ENCODE measurements at places on chromosomes 5 and 9. TPM values are rescaled to one million over a fixed set of nuclear protein-coding genes. Genes with fewer than 3 reads are reported as not detected.

The PCDHA10 gene
- total RNA-seq, result 0.69 TPM

- no peaks in the 10 kb centered on the region for H3K4me1 ChIP-seq
- H3K4me3 ChIP-seq, result no peak overlapping the region
- peaks cover 11% of the 10 kb centered on the region for H3K36me3 ChIP-seq
- no peak for DNase-seq
Measured at GRCh38 chr5:80747922-80748321, 93.1 kb upstream of the DHFR start.

DNA sequence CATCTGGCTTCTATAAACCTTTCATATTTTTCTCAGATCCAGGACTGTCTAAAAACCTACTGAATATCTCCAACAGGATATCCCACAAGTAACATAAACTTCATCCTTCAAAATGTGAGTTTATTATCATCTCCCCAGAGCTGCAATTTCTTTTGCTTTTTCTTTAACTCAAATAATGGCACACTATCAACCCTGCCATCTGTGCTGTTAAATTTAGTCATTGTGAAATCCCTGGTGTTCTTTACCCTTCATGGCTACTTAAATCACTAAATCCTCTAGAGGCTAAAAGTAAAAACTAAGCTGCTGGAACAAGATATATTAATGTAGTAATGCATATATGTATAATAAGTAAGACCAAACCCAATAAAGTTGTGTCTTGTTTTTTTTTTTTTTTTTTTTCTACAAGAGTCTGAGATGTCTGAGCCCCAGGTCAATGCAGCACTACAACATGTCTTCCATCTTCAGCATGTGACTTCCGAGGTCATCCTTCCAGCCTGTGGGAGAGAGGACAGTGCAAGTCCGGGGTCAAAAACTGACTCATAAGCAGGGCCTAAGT is 362.9 kb downstream of the ADGRV1 start:
- H3K27me3 ChIP-seq, result no peaks in the 10 kb centered on the region
- H3K27ac ChIP-seq, result no peak overlapping the region
- no peak for DNase-seq
- no peaks in the 10 kb centered on the region for H3K4me1 ChIP-seq

DNA sequence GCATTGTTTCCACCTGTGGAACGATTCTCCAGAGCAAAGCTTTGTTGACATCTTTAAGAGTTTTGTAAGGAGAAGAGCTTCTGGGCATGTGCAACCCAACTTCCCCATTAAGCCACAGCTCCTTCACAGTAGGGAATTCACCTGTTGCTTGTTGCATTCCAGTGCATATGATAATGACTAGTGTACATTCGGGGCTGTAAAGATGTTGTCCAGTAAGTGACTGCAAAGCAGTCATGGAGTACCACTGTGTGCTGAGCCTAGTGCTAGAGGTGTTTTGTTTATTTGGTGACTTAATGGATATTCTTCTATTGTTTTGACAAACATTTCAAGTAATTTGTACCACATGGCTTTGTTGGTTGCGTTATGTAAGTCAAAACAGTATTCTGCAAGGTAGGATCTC is 12.8 kb downstream of the UGCG start:
- H3K4me3 ChIP-seq, result no peak overlapping the region
- H3K4me1 ChIP-seq, result no peaks in the 10 kb centered on the region
- DNase-seq, result no peak
- no peaks in the 10 kb centered on the region for H3K27me3 ChIP-seq
- H3K27ac ChIP-seq, result no peak overlapping the region

DNA sequence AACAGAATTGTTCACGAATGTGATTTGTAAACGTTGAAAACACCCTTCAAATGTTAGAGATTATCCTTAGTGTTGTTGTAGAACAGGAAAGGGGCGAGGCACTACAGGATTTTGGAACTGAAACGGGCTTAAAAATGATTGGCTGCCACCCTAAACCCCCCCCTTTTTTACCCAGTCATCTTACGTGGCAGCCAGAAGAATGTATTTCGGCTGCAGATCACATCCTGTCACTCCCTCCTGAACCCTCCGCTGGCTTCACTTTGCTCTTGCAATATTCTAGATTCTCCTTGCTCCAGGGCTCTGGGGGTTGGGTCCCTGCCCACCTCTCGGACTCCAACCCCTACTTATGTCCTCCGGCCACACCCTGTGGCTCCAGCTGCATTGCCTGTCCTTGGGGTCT is 13.9 kb upstream of the UNC5A start:
- no peak overlapping the region for H3K27ac ChIP-seq
- DNase-seq, result no peak
- no peaks in the 10 kb centered on the region for H3K27me3 ChIP-seq
- H3K4me3 ChIP-seq, result no peak overlapping the region
- no peaks in the 10 kb centered on the region for H3K4me1 ChIP-seq

DNA sequence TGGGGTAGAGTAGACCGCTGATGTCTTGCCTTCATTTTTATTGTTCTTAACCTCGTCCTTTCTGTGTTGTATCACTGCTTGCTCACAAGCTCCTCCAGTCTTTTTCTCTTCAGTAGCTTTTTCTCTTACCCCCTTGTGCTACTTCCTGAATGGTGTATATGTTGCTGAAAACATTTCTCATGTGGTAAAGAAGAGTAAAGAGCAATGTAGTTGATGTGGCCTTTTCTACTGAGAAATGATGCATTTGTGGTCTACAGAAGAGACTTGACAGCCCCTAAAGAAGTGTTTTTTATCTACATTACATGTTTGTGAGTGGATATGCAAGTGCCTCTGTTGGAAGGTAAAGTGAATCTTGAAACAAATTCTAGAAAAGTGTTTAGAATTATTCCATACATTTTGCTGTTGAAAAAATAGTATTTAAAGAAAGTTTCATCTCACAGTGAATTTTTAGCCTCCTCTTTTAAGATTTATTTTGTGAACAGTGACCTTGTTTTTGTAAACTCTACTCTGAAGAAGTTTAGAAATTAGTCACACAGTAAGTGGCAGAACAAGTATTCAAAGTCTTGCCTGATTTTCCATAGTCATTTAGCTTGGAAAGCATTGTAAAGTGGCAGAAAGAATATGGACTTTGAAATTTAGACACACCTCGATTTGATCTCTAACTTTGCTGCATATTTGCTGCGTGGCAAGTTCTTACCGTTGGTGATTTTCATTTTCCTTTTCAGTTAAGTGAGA is 17.4 kb downstream of the CDC42SE2 start:
- H3K4me3 ChIP-seq, result no peak overlapping the region
- no peak overlapping the region for H3K27ac ChIP-seq
- no peaks in the 10 kb centered on the region for H3K27me3 ChIP-seq

The PCDHB11 gene
- total RNA-seq, result 8.1 TPM

The LIX1 gene
- not detected for total RNA-seq
